ENCODE measurements at places on chromosomes 1 and 21.

DNA sequence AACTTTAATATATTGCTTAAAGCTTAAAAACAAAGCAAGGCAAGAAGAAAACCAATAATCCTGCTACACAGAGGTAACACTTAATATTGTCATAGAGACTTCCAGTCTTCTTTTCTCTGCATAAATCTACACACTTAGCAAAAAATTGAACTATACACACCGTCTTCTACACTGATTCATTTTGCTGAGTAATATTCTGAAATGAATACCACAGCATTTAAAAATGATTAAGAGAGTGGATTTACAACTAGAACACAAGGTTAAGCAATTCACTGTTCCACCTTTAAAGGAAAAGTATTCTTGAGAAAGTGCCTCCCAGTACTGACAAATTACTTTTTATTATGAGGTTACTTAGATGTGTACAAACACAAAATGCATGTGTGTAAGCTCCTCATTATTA, 22.2 kb upstream of the ITPKB start:
- no peaks in the 10 kb centered on the region for H3K27me3 ChIP-seq
- H3K36me3 ChIP-seq: no peaks in the 10 kb centered on the region
- no peak for DNase-seq

- H3K27me3 ChIP-seq: no peaks in the 10 kb centered on the region
- DNase-seq: no peak
- H3K4me1 ChIP-seq: no peaks in the 10 kb centered on the region
- no peaks in the 10 kb centered on the region for H3K36me3 ChIP-seq
- no peak overlapping the region for H3K27ac ChIP-seq
Observed at GRCh38 chr1:232279909-232280400, 350.0 kb downstream of the SIPA1L2 start.

DNA sequence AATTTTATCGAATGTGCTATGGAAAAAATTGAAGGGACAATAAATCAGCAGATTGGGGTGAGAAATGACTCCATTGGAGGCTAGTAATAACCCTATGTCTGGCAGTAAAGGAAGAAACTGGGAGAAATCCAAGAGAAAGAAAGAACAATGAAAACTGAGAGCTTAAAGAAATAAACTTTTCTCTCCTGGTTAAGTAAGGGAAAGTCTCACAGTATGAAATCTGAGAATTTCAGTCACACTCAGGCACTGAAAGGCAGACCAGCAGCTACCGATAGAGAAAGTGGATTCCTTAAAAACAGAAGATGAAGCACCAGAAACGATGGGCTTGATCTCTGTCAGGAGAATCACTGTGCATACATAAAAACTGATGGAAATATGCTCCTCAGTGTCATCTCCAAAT, 404.2 kb downstream of the PLPP3 start:
- H3K4me1 ChIP-seq: peaks cover 18% of the 10 kb centered on the region
- H3K27me3 ChIP-seq: no peaks in the 10 kb centered on the region
- no peak overlapping the region for H3K27ac ChIP-seq
- no peaks in the 10 kb centered on the region for H3K36me3 ChIP-seq
- DNase-seq: no peak
- H3K4me3 ChIP-seq: no peak overlapping the region

- H3K4me1 ChIP-seq: peaks cover 16% of the 10 kb centered on the region
- no peak for DNase-seq
- H3K27ac ChIP-seq: no peak overlapping the region
- no peaks in the 10 kb centered on the region for H3K36me3 ChIP-seq
- no peak overlapping the region for H3K4me3 ChIP-seq
- H3K27me3 ChIP-seq: no peaks in the 10 kb centered on the region
Observed at GRCh38 chr1:111587509-111588174, 31.9 kb upstream of the RAP1A start.

DNA sequence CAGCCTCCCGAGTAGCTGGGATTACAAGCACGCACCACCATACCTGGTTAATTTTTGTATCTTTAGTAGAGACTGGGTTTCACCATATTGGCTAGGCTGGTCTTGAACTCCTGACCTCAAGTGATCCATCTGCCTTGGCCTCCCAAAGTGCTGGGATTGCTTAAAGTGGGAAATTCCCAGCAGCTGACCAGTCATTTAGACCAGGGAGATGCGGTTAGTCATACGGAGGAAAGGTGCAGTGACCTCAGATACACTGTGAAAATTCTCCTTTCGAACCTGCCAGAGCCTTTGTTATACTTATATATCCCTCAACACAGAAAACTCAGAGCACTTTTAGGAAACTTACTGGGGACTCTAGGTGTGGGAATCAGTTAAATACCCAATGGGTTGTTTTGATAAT, 39.6 kb downstream of the MAP10 start:
- H3K27ac ChIP-seq: no peak overlapping the region
- no peaks in the 10 kb centered on the region for H3K4me1 ChIP-seq

GRCh38 chr1:94693029-94693428, 127.1 kb upstream of the SLC44A3 start:
- H3K27me3 ChIP-seq: no peaks in the 10 kb centered on the region
- no peak overlapping the region for H3K4me3 ChIP-seq
- H3K36me3 ChIP-seq: no peaks in the 10 kb centered on the region
- no peak overlapping the region for H3K27ac ChIP-seq
- H3K4me1 ChIP-seq: peaks cover 30% of the 10 kb centered on the region
- no peak for DNase-seq

GRCh38 chr1:19903621-19904020, 19.8 kb downstream of the PLA2G2E start:
- H3K36me3 ChIP-seq: peaks cover 22% of the 10 kb centered on the region
- no peaks in the 10 kb centered on the region for H3K27me3 ChIP-seq
- no peak overlapping the region for H3K27ac ChIP-seq
- no peak for DNase-seq
- no peaks in the 10 kb centered on the region for H3K4me1 ChIP-seq

DNA sequence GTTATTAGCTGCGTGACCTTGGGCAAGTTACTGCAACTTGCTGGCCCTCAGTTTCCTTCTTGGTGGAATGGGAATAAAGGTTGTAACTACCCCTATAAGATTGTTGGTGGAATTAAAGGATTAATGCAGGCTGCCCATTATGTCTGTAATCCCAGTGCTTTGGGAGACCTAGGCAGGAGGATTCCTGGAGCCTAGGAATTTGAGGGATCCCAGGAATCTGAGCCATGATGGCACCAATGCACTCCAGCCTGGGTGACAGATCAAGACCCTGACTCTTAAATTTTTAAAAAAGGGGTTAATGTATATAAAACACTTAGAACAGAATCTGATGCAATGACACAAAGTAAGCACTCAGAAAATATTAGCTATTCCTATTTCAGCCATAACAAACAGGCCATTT, 67.3 kb downstream of the PTGER3 start:
- no peak for DNase-seq
- no peaks in the 10 kb centered on the region for H3K27me3 ChIP-seq
- H3K27ac ChIP-seq: no peak overlapping the region
- H3K4me3 ChIP-seq: no peak overlapping the region
- H3K4me1 ChIP-seq: no peaks in the 10 kb centered on the region

- H3K4me1 ChIP-seq: no peaks in the 10 kb centered on the region
- no peak for DNase-seq
- H3K27me3 ChIP-seq: peaks cover 15% of the 10 kb centered on the region
- H3K27ac ChIP-seq: no peak overlapping the region
Observed at GRCh38 chr1:67465375-67465774, 35.2 kb upstream of the SERBP1 start.

- H3K27ac ChIP-seq: no peak overlapping the region
- peaks cover 12% of the 10 kb centered on the region for H3K36me3 ChIP-seq
- H3K4me3 ChIP-seq: no peak overlapping the region
- peaks cover 59% of the 10 kb centered on the region for H3K4me1 ChIP-seq
- no peaks in the 10 kb centered on the region for H3K27me3 ChIP-seq
- DNase-seq: no peak
Observed at GRCh38 chr1:165842023-165842670, 14.7 kb downstream of the UCK2 start.

GRCh38 chr1:70318191-70318590, 36.3 kb downstream of the ANKRD13C start:
- H3K4me3 ChIP-seq: no peak overlapping the region
- no peaks in the 10 kb centered on the region for H3K27me3 ChIP-seq
- H3K4me1 ChIP-seq: no peaks in the 10 kb centered on the region
- no peak for DNase-seq

GRCh38 chr21:34552360-34553098, 40.5 kb upstream of the KCNE1 start:
- H3K4me1 ChIP-seq: no peaks in the 10 kb centered on the region
- H3K36me3 ChIP-seq: no peaks in the 10 kb centered on the region
- no peak overlapping the region for H3K27ac ChIP-seq
- H3K4me3 ChIP-seq: no peak overlapping the region
- DNase-seq: no peak

DNA sequence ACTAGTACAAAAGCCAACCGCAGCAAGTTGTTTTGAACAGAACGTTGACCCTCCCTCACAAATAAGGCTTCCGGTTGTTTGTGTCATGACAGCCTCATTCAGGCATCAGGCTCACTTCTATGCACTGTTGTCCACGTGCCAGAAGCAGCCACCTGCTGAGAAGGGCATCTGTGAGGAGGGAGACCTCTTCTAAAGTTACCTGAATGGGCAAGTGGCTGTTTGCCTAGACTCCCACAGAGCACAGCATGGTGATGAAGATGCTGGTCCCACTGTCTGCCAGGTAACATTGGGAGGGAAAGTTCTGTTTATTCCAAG, 176.1 kb downstream of the CLIC6 start:
- peaks cover 20% of the 10 kb centered on the region for H3K4me1 ChIP-seq
- H3K36me3 ChIP-seq: peaks cover 12% of the 10 kb centered on the region
- no peak for DNase-seq
- H3K27me3 ChIP-seq: no peaks in the 10 kb centered on the region
- no peak overlapping the region for H3K4me3 ChIP-seq
- H3K27ac ChIP-seq: no peak overlapping the region

GRCh38 chr1:22712502-22713271, 2.0 kb downstream of the EPHB2 start:
- no peaks in the 10 kb centered on the region for H3K36me3 ChIP-seq
- no peak overlapping the region for H3K27ac ChIP-seq
- no peak overlapping the region for H3K4me3 ChIP-seq
- H3K4me1 ChIP-seq: peaks cover 14% of the 10 kb centered on the region

DNA sequence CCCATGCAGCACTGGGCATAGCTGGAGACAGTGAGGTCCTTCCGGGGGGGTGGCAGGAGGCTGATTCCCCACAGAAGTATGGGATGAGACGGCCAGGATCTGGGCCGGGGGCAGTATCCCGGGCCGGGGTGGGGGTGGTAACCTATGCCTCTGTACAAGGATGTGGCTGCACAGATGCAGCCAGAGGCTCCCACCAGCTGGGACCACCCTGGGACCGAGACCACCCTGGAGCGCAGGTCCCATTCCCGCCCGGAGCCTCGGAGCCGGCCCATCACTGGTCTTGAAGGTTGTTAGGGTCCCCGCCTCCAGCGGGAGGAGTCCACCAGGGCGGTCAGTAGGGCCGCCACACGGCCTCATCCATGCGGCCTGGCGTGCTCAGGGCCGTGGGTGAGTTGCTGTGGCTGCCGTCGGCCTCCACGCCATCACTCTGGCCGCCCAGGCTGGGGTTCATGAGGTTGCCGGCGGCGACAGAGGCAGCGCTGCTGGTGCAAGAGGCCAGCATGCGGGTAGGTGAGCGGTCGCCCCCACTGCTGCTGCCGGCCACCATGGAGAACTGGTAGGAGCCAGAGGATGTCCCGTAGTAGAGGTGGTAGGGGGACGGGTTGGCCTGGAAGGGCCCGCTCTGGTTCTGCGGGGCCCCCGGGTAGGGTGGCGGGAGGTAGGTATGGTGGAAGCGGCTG, 28.1 kb downstream of the RUNX3 start:
- peaks cover 19% of the 10 kb centered on the region for H3K27me3 ChIP-seq
- H3K27ac ChIP-seq: no peak overlapping the region

GRCh38 chr1:248102847-248103246, 7.9 kb downstream of the OR2L13 start:
- DNase-seq: no peak
- no peaks in the 10 kb centered on the region for H3K27me3 ChIP-seq
- no peak overlapping the region for H3K27ac ChIP-seq
- H3K36me3 ChIP-seq: no peaks in the 10 kb centered on the region

DNA sequence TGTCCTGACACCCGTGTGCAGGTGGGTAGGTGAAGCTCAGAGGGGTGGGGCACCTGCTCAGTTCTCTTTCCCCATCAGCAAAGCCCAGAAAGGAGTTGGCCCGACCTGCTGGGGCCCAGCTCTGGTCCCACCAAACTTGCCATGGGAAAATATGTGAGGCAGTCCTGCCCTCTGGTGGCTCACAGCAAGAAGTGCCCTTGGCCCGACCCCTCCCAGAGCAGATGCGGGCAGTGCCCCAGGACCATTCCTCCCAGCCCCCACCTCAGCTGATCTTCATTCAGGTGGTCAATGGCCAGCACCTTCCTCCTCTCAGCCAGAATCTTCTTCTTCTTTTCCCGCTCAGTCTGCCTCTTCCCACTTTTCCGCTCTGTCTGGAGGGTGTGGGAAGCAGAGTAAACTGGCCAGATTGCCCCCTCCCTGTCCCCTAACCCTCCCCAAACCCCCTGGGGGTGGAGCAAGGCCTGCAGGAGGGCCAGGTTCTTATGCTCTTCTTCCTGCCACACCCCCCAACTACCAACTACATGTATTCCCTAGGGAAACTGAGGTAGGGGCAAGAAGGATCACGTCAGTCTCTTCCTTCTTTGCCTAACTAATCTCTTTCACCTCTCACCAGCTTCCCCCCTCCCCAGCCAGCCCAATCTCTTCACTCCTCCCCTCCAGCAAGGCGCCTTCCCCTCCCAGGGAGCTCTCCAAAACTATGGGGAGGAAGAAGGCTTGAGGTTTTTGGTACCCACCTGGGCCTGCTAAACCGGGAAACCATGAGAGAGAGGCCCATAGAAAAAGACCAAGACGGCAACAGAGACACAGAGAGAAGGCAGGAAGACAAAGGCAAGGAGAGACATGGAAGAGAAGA, 15.6 kb downstream of the TNNT2 start:
- no peak overlapping the region for H3K4me3 ChIP-seq
- peak; percentile 28 for DNase-seq
- peaks cover 9% of the 10 kb centered on the region for H3K27me3 ChIP-seq
- no peaks in the 10 kb centered on the region for H3K4me1 ChIP-seq

GRCh38 chr1:98385652-98386051, 275.9 kb upstream of the SNX7 start:
- no peak overlapping the region for H3K27ac ChIP-seq
- H3K27me3 ChIP-seq: no peaks in the 10 kb centered on the region
- H3K4me3 ChIP-seq: no peak overlapping the region
- H3K36me3 ChIP-seq: no peaks in the 10 kb centered on the region
- no peaks in the 10 kb centered on the region for H3K4me1 ChIP-seq

DNA sequence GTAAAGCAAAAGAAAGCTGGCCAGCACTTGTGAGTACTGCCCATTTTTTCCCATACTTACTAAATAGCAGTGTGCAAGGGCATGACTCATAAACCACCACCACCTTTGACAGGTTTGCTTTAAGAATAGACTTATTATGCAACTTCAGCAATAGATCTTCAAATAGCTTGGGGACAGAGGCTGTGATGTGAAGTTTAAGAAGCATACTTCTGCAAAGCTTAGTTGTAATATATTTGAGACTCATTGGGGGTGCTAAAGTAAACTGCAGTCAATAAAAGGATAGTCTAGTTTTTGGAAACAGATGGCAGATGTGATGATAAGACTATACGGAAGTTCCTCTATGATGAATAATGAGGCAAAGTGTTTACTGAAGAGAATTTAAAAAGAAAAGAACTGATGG, 210.0 kb downstream of the PLA2G4A start:
- no peaks in the 10 kb centered on the region for H3K27me3 ChIP-seq
- DNase-seq: no peak
- H3K4me1 ChIP-seq: no peaks in the 10 kb centered on the region

- DNase-seq: no peak
- H3K36me3 ChIP-seq: no peaks in the 10 kb centered on the region
- no peak overlapping the region for H3K4me3 ChIP-seq
- peaks cover 9% of the 10 kb centered on the region for H3K4me1 ChIP-seq
- no peak overlapping the region for H3K27ac ChIP-seq
Observed at GRCh38 chr1:216604771-216605170, 118.5 kb downstream of the ESRRG start.

- no peaks in the 10 kb centered on the region for H3K27me3 ChIP-seq
- H3K36me3 ChIP-seq: no peaks in the 10 kb centered on the region
- DNase-seq: no peak
- no peaks in the 10 kb centered on the region for H3K4me1 ChIP-seq
Observed at GRCh38 chr1:55854911-55855310, 639.7 kb upstream of the USP24 start.
